ENCODE measurements at places on chromosomes 13 and 19.
A peak's percentile ranks its signal among the peaks of the same experiment; 100 is the strongest.

DNA sequence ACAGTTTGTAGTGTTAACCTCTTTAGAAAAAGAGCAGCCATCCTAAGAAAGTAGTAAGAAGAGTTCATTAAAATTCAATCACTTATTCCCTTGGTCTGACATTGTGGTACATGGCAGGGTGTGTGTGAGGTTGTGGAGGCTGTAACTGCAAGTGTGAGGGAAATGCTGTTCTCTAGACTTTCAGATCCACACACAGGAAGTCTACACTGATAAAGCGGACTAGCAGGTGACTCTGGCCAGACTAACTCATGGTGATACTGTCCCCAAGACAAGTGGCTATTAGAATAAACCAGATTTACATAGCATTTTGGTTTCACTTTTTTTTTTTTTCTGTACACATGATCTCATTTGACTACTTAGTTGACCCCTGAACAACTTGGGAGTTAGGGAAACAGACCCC is 10.0 kb downstream of the MTIF3 start:
- DNase-seq, result no peak

DNA sequence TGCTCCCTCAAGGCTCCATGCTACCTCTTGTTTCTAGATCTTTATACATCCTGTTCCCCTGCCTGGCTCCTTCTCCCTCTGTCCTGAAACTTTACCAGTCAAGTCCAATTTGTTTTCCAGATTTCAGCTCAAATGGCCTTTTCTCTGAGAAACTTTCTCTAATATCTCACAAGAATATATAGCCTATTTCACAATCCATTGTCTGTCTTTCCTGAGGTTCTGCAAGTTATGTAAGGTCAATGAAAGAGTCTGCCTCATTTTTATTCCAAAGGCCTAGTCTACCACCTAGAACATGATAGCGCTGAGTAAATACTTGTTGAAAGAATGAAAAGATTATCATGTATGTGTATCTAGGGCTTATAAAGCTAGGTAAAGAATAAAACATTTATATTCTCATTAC is 348.8 kb downstream of the SPRY2 start:
- DNase-seq, result no peak

DNA sequence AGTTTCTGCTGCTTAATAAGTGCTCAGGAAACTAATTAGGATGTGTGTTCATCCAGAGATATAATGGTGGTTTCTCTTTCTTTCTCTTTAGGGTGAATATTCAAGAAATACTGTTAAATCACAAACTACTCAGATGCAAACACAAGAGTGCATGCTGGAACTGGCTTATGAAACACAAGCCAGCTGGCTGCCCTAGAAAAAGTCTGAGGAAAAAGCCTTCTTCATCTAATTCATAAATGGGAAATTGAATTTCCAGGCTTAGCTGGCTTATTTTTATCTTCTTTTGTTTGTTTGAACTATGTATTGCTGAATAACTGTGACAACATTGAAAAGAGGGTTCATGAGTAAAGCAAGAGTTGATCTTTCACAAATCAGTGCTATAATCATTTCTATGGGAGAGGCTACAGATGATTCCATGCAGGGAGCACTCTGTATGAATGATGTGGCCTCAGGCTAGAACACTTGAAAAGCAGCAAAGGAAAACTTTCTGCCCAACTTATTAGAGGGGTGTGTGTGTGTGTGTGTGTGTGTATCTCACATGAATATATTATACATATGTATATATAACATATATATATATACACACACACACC is 69.8 kb upstream of the SCEL start:
- no peak for DNase-seq

DNA sequence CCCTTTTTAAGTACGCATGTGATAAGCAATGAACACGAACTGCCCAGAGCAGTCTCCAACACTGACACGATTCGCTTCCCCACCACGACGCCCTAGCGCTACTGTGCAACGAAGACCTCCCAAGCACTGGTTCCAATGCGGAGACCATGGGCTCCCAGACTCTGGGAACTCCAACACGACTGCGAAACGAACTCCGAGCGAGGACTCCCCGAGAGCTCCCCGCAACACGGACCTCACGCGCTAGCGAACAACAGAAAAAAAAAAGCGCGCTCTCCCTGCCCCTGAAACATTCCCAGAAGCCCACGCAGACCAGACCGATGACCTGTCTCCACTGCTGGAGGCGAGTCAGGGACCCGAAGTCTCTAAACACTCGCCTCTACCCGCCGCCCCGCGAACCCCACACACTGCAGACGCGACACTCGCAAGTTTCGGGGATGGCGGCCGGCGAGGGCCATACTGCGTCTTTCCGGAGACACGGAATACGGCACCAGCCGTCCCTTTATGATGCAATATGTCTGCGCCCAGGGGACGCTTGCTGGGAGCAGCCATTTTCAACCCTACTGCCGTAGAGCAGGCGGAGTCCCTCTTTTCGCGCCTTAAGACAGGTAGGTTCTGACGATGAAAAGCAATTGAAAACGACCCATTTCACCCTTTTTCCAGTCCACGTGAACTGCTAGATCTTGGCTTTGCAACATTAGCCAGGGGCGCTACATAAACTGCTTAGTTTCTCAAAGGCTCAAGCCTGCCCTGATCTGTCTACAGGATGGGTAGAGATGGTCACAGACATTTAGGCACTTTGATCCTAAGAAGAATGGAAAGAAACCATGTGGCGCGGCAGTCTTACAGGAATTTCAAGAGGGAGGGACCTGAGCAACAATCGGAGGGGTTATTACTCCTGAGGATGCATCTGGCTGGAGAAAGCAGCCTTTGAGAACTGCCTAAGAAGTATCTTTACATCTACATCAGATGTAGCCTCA is at the start of gene ZNF577:
Gene ZNF577 (minus strand): TSS at position 430 of the 977 bp plus-strand sequence. CDS start 7,569 bp downstream, outside the sequence.
- DNase-seq, result peak; percentile 96

DNA sequence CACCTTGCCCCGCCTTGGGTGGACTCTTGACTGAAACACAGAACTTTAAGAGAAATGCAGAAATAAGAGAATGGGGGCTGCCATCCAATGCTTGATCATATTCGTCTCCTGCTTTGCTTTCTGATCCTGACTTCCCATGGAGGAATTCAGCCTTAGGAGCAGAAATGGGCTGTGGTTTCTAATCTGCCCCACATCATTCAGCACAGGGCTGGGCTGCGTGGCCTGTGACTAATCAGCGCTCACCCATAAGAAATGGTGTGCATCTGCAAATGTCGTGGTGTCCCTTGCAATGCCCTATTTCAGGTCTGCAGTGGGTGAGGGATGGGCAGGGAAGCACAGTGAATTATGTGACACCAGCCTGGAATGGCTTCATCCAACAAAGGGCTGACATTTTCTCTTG is 60.7 kb upstream of the URI1 start:
- DNase-seq, result no peak

GRCh38 chr19:31121501-31121900 is 227.7 kb downstream of the TSHZ3 start:
- no peak for DNase-seq

All from lung (tissue), 17 donors.